ENCODE measurements at places on chromosomes 2 and 18.
A peak's percentile ranks its signal among the peaks of the same experiment; 100 is the strongest.

DNA sequence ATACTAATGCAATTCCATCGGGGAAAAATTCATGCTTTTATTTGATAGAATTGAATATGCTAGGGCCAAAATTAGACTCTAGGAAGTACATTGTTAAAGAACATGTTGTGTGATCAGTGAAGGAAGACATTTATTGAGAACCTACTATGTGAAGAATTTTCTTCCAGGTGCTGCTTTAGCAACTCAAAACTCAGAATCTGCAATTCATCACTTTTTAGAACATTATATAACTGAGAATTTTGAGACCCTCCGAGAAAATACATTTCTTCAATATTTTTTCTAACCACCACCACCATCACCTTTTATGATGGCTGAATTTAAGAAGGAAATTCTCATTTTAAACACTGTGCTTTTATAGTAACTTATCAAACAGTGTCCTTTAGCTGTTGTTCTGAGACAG, 315.2 kb downstream of the FIGN start:
- DNase-seq = no peak

DNA sequence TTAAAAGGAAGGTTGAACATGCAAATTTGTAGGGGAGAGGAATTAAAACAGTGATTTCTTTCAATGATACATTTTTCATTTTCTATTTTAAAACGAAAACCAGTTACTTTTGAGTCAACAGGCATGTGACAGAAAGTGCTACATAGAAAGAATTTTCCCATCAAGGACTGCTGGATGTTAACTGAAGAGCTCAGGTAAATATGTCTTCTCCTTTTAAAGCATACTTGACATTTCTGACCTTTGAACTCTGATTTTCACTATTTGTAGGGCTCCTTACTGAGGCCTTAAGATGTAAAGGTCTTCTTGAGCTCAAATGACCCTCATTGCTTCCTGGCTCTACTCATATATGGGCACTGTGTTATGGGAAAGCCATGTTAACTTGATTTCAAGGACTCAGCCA, 32.4 kb downstream of the FIGN start:
- no peak for DNase-seq

DNA sequence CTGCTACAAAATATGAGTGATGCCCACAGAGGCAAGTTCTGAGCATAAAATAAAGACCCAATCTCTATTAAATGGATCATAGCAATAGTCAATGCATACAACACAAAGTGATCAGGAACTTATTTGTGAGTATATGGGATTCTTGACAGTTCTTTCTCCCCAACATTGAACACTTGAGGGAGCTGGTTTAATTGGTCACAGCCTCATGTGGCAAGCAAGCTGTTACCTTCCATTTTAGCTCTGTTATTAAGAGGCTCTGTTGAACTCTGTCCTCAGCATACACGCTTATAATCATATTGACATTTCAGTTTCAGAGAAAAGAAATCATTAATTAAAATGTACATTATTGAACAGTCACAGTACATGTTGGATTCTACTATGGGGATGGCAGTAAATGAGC, 37.6 kb upstream of the PAX3 start:
- no peak for DNase-seq

GRCh38 chr2:217382794-217383193, 522.9 kb upstream of the TNP1 start:
- no peak for DNase-seq

- DNase-seq = no peak
These were observed 419.7 kb upstream of the MEX3C start for GRCh38 chr18:51617167-51617566.

DNA sequence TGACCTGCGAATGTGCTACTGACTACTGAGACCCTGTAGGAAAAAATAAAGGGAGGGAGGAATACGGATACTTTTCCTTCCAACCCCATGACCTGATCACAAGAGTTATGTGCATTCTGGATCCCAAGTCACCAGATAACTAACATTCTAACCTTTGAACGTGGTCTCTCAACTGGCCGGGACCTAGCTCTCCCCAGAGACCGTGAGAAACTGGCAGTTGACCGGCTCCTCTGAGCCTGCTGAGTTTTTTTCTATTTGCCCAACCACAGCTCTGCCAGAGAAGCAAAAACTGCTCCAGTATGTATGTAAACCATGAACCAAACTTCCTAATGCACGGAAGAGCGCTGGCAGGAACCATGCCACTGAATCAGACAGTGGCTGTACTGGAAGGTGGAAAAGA, 47.5 kb upstream of the PTMA start:
- no peak for DNase-seq

- DNase-seq = no peak
These were observed 83.8 kb downstream of the FAM117B start for GRCh38 chr2:202718614-202719013.

- DNase-seq = no peak
These were observed 143.2 kb downstream of the TPGS2 start for GRCh38 chr18:36685580-36685979.

DNA sequence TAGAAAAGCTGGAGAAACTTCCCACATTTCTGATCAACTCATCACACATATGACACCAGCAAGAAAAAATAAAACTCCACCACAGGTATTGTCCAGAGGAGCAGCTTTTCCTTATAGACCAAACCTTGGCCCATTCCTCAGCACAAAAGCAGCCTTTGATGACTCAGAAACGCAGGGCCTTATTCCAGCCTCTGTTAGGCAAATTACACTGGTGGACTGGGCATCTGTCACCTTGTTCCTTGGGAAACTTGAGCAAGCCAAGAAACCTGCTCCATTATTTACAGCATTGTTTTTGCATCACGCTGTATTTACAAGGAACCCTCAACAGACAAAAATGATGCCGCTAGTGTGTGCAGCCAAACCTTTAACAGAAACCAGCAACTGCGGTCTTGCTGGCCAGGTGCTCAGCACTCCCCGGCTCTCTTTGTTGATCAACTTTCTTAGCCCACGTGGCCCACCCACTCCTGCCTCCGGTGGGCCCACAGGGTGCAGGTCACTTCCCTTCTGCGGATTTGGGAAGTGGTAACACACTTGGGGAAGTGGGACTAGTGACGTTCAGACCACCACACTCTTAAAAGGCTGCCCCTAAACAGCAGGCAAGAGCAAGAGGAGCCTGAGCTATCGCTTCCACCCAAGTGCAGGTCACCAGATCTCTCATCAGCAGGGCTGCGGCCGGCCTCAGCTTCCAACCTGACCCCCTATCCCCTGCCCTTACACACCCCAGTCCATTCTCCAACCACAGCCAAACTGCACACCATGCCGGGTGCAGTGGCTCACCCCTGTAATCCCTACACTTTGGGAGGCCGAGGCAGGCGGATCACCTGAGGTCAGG, 1.5 kb downstream of the AP1S3 start:
- peak; percentile 10 for DNase-seq

DNA sequence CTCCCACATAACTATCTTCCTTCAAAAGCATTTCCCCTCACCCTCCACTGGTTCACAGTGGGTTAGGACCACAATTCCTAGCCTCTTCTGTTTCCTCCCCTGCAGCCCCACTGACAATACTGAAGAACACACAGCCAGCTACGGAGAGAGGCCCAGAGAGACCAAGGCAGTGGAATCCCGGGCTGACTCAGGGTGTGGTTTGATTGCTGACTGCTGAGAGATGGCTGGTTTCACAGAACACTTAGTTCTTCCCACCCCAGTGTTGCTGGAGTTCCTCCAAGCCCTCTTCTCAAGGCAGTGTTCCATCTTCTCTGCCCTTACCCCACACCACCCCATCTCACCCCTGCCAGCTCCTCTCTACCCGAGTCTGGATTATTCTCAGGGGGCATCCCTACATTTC, 43.3 kb upstream of the ZFP36L2 start:
- DNase-seq = no peak

GRCh38 chr2:41853427-41854191, 194.2 kb upstream of the PKDCC start:
- DNase-seq = peak; percentile 20

DNA sequence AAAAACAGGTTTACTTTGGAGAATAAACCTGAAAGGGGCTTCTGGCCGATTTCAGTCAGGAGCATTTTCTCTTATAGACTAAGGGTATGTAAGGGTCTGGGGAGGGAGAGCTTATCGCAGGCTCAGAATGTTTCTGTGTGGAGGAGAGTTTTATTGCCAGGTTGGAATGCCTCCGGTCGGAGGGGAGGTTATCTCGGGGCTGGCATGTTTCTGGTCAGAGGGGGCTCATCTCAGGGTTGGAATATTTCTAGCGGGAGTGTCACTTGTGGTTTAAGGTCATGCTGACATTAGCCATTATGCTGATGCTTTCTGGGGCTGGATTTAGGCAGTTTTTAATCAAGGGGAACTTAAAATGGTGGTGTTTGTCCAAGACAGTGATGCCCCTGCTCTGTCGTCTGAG, 333.6 kb downstream of the METTL4 start:
- DNase-seq = no peak

GRCh38 chr2:1625281-1626001, 118.9 kb downstream of the PXDN start:
- DNase-seq = no peak

DNA sequence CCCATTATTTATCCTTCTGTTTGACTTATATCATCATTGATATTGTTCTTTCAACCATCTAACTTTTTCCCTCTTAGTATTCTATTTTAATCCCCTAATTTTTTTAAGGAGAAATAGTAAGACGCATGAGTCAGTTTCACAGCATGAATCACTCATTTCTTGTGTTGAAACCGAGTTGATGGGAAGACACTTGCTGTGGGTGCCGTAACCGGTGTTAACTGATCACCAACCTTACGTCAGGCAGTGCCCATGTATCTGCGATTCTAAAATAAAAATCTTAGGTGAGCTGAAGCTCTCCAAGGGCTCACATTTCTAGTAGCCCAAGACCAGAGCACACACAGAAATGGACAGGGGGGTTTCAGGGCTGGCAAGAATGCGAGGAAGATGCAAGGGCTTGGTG, 348.1 kb downstream of the GALR1 start:
- no peak for DNase-seq

GRCh38 chr2:237422309-237422708, 8.3 kb upstream of the COL6A3 start:
- no peak for DNase-seq

GRCh38 chr18:22676423-22676822, 256.7 kb upstream of the RBBP8 start:
- DNase-seq = no peak

DNA sequence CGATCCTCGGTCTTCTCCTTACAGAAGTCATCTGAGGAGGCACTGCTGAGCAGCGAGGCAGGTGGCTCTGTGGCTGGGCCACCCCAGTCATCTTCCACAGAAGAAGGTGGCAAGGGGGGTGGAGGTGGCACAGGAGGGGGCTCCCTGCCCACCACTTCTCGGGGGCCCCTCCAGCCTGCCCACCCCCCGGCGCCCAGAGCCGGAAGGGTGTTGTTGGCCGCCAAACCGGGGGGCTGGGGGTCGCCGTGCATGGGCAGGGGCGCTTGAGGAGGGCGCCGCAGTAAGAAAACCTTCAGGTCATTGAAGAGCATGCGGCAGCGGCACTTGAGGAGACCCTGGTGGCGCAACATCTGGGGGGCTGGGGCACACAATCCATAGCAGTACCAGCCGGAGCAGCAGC, 2.5 kb downstream of the MARCHF4 start:
- DNase-seq = no peak

DNA sequence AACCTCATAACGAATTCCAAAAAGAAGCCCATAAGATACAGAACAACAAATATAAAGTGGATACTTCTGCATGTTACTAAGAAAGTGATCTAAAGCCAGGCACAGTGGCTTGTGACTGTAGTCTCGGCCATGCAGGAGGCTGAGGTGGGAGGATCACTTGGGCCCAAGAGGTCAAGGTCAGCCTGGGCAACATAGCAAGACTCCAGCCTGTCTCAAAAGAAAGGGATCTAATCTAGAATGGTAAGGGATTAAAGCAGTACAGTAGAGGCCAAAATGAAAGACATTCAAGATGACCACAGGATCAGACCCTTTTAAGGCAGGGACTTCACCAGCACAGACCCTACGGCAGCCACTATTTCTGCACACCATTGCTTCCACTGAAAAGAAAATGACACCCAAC, 3.8 kb downstream of the COBLL1 start:
- DNase-seq = no peak

GRCh38 chr2:11874861-11875260, 128.4 kb downstream of the LPIN1 start:
- DNase-seq = no peak

DNA sequence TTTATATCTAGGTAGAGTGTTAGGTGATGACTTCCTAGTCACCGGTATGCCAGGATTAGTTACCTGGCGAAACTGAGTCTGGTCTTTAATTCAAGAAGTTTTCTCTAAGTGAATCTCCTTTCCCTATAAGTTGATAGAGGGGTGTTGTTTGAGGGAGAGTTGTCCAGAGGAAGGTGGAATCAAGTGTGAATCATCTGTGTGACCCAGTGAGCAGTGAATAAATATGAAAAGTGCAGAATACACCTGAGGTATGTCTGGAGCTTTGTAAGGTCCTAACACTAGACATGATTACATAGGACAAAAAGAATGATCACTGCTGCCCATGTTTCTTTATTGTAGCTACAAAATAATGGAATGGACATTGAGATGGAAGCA, 11.2 kb downstream of the POU3F3 start:
- DNase-seq = no peak

DNA sequence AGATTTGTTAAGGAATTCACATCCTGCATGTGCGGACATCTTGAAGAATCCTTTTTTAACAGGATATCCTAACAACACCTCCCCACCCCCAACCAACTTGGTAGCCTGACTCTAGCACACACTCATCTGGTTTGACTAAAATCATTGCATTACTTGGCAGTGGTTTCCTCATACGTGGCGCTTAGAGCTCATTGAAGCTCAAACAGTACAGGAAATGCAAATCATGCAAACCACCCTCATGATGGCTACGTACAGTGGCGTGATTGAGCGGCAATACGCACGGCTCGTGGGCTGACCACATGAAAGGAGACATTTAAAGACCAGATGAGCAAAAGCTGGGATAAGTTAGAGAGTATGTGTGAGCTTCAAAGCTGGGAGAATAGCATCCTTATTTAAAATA, 336.2 kb downstream of the ZEB2 start:
- DNase-seq = peak; percentile 82

DNA sequence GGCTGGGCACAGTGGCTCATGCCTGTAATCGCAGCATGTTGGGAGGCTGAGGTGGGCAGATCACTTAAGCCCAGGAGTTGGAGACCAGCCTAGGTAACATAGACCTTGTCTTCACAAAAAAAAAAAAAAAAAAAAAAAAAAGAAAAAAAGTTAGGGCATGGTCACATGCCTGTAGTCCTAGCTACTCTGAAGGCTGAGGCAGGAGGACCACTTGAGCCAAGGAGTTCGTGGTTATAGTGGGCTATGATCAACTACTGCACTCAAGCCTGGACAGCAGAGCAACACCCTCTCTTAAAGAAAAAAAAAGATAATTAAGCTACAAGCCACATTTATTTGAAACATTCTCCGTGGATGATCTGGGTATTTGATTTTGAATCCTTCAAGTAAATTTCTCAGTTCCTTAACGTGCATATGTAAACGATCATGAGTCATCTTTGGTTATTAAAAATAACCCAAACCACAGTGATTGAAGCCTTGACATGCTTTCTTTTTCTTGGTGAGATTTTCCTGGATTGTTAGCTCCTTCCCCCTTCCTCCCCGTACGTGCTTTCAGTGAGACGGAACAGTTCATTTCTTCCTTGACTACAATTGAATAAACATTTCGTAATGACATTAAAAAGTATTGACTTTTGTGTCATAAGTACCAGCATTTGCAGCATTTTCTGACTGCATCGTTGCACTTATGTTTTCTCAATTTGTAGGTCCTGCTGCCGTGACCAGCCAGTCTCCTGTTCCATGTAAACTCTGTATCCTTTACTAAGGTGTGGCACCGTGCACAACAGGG, 20.3 kb downstream of the RMC1 start:
- DNase-seq = no peak

GRCh38 chr2:173544641-173545363, 190.1 kb downstream of the CDCA7 start:
- DNase-seq = no peak

Data from CD4-positive, alpha-beta T cell treated with Interleukin-4 for 4 hours (primary cell).